ENCODE measurements at places on chromosomes 1 and 21.
A peak's percentile ranks its signal among the peaks of the same experiment; 100 is the strongest.

DNA sequence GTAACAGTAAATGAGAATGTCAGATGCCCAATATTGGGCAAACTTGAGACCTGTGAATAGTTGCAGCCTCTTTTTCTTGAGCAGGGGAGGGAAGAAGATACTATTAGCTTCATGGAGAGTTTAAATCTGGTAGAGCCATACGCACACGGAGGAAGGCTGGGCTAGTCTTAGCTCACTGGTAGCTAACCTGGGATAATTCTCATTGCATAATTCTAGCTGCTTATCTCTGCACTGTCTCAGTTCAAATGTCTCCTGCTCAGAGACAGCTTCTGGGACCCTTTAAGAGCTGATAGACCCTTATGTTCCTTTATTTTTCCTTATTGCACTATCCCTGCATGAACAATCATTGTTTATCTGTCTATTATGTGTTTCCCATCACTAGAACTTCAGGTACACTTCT, 8.4 kb downstream of the C1orf87 start:
- no peak for DNase-seq

DNA sequence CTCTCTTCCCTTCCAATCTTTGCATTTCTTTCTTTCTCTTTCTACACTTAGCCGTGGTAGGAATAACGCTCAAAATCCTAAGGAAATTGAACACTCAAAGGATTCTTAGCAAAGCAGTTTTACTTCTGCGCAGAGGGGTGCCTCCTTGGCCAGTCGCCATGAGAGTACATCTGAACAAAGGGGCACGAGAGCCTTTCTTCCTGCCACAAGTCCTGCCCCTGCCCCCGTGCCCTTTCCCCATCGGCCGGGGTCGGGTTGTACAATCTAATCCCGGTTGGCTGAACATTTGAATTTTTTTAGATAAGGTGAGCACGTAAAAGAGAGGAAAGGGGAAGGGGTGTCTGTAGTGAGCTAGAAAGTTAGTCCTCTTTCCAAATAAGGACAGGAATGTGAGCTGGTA, 28.6 kb upstream of the COL6A1 start:
- DNase-seq = no peak

DNA sequence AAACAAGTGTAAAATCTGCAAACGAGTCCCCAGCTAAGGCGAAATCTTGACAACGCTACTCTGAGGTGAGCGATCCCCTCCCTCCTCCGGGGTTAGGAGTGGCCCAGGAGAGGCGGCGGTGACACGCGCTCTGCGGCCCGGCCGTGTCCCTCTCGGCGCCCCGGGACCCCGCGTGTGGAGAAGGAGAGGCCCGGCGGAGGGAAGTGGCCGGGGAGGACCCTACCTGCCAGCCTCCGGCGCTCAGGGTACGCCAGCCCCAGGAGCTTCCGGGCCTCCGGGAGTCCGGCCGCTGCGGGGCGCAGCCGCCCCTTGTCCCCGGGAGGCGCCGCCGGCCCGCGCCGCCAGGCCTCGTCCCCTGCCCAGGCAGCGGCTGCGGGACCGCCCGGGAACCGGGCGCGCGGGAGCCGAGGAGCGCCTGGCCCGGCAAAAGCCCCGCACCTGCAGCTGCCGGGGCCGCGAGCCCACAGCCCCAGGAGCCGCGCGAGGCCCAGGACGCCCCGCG, 543 bp downstream of the ABCB10 start:
- DNase-seq = peak; percentile 54

DNA sequence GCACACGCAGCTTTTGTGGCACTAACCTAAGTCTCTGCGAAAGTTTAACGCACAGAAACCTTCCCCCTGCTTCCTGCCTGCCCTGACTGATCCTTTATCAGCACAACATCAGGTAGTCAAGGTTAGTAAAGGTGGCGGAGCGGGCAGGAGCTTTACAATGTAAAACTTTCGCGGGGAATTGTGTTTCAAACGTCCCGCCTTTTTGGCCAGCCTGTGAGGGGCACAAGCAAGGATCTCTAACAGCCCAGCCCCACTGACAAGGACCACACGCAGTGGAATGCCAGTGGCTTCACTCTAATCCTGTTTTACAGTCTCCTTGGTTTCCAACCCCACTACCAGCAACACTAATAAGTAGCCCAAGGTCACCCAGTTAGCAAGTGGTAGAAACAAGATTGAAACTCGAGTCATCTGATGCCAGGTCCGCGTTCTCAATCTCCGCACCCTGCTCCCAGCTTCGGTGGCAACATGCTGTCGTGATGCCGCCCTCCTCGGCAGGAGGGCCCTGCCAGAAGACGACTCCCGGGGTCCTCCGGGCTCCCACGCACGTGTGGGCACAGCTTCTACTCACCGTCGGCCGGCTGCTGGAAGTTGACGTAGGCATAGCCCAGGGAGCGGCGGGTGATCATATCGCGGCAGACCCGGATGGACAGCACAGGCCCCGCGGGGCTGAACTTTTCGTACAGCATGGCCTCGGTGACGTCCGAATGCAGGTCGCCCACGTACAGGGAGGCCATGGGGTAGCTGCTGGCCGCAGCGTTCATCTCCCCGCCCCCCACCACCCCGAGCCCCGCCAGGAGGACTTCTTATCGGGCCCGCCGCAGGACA, 1.2 kb downstream of the PABPC4 start:
- DNase-seq = peak; percentile 58

DNA sequence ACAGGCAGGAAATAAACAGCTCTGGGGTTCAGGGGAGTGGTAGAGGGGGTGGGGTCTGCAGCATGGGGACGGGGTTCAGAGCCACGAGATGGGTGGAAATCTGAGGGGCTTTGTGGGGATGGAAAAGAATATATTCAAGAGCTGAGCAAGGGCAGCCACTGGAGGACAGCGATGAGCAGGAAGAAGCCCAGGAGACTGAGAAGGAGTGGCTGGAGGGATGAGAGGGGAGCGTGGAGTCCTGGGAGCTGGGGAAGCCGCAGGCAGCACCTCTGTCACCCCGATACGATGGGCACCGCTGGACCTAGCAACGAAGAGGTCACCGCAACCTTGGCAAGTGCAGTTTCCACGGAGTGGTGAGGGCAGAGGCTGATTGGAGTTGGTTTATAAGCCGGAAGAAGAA, 10.0 kb upstream of the KCNAB2 start:
- no peak for DNase-seq

GRCh38 chr21:26847002-26847401, 1.8 kb upstream of the ADAMTS1 start:
- DNase-seq = no peak

DNA sequence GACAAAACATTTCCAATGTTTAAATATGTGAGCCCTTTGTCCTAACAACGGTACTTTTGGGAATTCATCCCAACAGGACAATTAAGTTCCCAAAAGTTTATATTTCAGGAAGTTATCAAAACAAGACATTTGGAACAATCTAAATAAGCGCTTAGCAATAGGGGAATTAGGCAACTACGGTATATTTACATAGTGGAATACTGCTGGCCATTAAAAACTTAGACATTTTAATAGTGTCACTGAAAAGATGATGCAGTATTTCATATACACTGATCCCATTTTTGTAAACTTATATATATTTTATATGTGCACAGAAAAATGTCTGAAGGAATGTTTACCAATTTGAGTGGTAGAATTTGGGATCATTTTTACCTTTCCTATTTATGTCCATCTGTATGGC, 20.8 kb downstream of the UBR4 start:
- DNase-seq = no peak

DNA sequence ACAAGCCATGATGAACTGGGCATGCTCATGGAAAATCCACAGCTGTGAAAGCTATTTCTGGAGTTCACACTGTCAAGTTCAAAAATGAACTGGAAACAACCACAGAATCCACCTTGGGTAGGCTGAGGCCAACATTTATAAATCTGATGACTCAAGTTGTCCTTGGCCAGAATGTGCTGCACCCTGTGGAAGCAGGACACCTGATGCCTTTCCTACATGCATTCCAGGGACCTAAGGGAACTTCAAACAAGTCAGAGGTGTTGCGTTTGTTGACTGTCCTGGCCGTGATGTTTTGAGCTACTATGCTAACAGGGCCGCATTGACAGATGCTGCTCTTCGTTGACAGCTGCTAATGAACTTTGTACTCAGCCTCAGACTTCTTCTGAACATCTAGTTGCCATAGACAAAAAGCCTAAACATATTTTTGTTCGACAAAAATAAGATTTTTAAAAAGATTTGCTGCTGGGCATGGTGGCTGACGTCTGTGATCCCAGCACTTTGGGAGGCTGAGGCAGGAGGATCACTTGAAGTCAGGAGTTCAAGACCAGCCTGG, 127.9 kb upstream of the SLC45A1 start:
- DNase-seq = no peak

GRCh38 chr1:73903092-73903491, 294.9 kb downstream of the LRRIQ3 start:
- DNase-seq = no peak

- no peak for DNase-seq
Observed at GRCh38 chr1:158212320-158212719, 31.6 kb downstream of the CD1D start.

DNA sequence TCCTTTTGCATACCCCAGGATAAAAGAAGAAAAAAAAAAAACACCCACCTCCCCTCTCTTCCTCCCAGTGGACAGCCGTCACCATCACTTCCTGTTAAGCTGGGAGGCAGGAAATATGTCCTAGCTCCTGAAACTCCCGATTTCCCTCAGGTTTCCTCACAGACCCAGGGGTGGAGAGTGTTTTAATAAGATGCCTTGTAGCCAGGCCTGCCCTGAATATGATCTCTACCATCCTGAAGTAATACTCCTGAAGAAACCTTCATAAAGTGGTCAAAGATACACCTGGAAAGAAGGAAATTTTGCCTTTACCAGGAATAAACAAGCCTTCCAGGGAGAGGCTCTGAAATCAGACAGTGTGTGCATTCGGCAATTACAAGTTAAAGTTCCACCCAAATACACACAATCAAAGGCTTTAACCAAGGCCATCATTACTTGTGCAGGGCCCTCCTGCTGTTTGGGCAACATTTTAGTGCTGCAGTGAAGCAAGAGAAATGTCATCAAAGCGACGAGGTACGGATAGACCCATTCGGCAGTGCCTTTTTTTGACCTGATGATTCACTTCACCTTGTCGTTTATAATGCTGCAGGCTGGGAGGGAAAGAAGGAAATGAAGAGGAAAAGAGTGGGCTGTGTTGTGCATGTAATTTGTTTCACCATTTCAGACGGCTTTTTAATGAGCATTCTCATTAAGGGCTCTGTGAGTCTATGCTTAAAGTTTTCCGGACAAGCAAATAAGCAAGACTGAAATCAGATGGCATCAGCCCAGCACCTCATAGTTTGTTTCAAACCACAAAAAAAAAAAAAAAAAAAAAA, 41.0 kb upstream of the RASAL2 start:
- DNase-seq = peak; percentile 49

- no peak for DNase-seq
Observed at GRCh38 chr1:237303929-237304328, 261.9 kb downstream of the RYR2 start.

DNA sequence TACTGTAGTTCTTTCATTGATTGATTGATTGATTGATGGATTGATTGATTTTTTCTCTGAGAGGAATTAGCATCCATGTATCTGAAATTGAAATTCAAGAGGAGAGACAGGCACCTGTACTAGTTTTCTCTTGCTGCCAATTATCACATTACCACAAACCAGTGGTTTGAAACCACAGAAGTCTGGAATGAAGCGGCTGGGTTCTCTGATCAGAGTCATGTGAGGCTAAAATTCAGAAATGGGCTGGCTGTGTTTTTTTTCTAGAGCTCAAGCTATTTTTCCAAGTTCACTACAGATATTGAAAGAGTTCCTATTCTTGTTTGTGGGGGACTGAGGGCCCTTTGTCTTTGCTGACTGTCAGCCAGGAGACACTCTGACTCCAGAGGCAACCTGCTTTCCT, 10.0 kb downstream of the NBPF3 start:
- DNase-seq = no peak

DNA sequence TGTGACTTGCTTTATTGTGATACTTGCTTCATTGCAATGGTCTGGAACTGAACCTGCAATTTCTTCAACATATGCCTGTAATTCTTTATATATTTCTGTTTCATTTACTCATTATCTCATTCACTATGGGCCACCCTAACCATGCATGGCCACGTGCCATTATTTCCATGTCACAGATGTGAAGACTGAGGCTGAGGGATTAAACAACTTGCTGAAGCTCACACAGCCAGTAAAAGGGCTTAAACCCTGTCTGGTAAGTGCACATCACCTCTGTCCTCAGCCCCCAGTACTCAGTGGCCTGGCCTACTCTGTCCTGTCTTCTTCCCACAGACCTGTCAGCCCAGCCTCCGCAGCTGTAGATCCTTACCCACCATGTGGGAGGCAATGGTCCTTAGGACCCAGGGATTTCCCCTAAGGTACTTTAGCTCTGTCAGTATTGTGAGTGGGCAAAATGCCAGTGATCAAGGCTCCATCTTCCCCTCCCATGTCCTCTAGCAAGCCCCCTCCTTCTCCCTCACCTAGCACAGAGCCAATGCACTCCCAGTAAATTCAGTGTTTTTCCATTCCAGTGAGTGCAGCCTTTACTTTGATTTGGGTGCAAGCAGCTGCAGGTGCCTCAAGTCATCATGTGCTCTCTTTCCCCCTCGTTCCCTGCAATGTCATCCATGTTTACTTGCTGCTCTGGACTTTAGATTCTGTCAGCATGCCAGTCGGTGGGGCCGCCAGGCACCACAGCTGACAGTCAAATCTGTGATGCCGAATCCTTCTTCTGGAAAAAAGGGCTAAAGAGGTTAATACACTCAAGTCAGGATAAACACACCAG, 228.2 kb upstream of the PROX1 start:
- DNase-seq = peak; percentile 13

- no peak for DNase-seq
Observed at GRCh38 chr1:115076384-115076915, 12.9 kb downstream of the TSPAN2 start.

- no peak for DNase-seq
Observed at GRCh38 chr1:232493869-232494268, 136.1 kb downstream of the SIPA1L2 start.

DNA sequence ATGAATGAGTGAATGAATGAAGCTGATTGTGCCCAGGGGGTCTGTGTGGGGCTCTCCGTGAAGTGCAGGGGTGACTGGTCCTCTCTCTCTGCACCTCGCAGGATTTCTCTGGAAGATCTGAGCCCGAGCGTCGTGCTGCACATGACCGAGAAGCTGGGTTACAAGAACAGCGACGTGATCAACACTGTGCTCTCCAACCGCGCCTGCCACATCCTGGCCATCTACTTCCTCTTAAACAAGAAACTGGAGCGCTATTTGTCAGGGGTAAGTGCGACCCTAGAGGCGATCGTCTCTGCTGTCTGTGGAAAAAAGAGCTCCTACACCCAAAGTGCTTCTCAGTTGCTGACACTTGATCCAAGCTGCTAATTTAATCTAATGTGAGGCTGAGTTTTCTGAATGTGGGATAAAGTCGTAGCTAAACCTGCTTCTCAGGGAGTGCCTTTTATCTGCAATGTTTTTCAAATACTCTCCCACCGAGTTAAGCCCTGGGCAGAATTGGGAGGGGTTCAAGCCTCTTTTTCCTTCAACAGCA, 101.7 kb downstream of the HUNK start:
- no peak for DNase-seq

GRCh38 chr1:26102526-26102925, 9.1 kb upstream of the PDIK1L start:
- DNase-seq = no peak

GRCh38 chr1:23751050-23751814, 8.0 kb downstream of the ELOA start:
- peak; percentile 27 for DNase-seq
